ENCODE measurements at places on chromosomes 5 and 9.

DNA sequence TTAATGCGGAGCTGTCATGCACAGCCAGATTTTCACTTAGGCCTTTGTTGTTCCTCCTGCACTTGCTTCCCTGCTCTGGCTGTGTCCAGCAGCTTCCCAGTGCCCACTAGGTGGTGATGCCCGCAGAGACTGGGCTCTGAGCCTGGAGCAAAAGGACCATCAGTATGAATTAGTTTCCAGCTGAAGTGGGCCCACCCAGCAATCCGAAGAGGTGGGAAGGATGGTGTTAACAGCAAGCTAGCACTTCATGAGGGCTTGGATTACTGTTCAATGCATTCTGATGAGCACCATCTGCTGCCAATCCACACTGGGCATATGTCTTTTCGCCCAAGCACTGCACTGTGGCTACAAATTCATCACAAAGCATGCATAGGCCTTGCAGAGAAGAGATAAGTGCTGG lies 459.1 kb downstream of the SPOCK1 start:
- no peak for DNase-seq

GRCh38 chr9:112249277-112249676 lies 74.2 kb upstream of the SUSD1 start:
- DNase-seq = no peak

GRCh38 chr5:154268073-154268472 lies 77.5 kb downstream of the GALNT10 start:
- no peak for DNase-seq

DNA sequence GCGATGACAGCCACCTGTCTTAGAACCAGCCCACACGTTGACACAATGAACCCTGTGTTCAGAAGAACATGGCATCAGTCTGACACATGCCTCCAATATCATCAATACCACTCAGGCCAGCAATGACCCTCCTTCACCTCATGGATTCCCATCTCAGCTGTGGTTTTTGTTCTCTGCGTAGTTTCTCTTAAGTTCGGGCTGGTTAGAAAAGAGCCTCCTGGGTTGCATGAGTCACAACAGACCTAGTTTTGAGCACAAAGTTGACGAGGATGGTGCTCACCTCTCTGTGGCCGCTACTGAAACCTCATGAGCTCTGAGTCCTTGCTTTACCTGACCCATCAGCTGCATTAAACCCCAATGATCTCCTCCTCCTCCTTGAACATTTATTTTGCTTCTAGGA lies 299.9 kb downstream of the SPOCK1 start:
- no peak for DNase-seq
